NCI-H187 (cell line): ENCODE measurements at places on chromosomes 7 and 10.
A peak's percentile ranks its signal among the peaks of the same experiment; 100 is the strongest.

DNA sequence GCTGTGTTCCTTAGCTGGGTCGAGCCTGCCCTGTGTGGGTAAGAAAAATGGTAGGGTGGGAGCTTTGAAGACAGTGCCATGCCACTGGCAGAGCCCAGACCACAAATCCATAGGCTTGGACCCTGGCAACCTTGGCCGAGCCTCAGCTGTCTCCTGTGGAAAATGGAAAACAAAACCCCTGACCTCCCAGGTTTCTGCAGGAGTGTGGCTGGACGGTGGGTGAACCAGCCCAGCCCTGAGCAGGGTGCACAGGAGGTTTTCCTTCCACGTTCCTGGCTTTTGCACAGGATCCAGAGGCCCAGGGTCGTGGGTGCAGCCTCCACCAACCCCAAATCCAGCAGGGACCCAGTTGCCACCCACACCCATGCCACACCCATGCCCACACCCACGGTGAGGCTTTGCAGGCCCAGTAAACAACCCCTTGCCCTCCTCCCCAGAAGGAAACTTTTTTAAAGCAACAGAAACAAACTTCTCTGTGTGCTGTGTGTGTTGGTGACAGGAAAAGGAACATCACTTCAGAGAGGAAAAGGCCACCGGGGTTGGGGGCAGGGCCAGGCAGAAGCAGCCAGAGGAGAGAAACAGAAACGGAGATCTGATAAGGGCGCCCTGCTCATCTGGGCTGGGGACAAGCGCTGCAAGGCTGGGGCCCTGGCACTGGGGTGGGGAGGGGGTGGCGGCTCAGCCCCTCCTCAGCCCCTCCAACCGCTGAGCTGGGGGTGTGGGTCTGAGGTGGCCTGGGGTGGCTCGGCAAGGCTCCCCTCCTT, 20.7 kb upstream of the ZMIZ1 start:
- no peak for DNase-seq

GRCh38 chr10:125795128-125795527, 19.5 kb upstream of the MMP21 start:
- no peak for DNase-seq

GRCh38 chr10:24091256-24091655, 117.7 kb upstream of the KIAA1217 start:
- no peak for DNase-seq

- DNase-seq: no peak
Observed at GRCh38 chr7:38351601-38352000, 78.2 kb upstream of the TARP start.

- DNase-seq: no peak
Observed at GRCh38 chr7:88095-88926, 104.1 kb upstream of the FAM20C start.

GRCh38 chr7:49481075-49481474, 292.4 kb upstream of the VWC2 start:
- DNase-seq: no peak

GRCh38 chr7:24504836-24505235, 68.4 kb upstream of the PALS2 start:
- DNase-seq: peak; percentile 87

DNA sequence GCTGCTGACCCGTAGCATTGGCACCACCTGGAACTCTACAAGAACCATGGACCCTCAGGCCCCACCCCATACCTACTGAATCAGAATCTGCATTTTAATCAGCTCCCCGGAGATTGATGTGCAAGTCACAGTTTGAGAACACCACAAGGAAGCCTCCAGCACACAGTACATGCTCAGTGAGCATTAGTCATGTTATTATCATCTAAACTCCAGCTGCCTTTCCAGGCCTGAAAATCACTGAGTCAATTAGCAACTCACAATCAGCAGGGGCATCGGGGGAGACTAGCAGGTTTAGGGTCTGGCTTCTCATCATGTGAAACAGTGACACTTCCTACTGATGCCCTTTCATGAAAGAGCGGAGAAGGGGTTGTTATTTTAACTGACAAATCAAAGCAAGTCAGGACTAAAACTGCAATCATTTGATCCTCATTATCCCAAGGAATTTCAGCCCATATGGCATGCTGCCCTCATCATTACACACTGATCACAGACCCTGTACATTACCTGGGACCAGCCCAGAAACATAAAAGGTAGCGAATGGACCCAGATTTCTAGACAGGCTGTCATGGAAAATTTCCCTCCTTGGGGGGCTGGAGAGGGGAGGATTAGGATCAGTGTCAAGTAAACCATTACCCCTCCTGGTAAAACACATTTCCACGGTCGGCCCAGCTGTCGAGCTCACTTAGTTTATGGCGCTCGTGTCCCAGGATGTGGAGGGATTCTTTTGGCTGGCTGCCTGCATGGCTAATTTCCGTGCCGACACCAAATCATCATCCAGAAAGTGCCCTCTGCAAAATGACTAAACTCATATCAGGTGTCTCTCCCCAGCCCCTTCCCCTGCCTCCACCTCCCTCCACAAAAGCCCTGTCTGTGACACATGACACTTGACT, 122.8 kb downstream of the PRLHR start:
- no peak for DNase-seq

DNA sequence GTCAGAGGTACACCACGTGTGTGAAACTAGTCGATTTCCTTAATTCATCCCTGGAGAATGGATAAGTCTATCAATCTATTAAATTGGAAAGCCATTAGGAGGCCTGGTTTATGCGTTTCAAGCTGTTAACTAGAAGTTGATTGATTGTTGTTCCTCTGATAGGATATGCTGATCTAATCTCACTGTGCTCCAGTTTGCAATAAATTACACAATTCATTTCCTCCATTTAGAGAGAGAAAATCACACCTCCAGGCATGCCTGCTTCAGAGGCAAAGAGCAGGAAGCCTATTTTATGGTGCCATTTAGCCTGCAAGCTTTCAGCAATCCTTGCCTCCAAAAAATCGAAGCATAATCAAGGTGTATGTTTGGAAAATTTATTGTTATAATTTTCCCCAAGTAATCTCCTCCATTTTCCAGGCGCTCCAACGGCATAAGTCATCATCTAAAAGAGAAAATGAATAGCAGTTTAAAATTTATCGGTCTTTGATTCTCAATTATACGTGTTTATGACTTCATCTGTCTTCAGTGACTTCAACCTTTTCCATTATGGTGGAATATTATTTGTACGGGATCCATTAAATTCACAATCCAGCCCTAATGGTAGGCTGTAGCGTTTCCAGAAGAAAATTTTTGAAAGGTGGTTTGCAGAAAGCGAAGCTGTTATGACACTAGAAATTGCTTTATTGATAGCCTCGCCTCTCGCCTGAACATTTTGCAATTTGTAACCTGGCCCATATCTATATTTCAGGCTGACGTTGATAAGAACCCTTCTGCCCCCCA, 42.9 kb upstream of the HMX3 start:
- no peak for DNase-seq

DNA sequence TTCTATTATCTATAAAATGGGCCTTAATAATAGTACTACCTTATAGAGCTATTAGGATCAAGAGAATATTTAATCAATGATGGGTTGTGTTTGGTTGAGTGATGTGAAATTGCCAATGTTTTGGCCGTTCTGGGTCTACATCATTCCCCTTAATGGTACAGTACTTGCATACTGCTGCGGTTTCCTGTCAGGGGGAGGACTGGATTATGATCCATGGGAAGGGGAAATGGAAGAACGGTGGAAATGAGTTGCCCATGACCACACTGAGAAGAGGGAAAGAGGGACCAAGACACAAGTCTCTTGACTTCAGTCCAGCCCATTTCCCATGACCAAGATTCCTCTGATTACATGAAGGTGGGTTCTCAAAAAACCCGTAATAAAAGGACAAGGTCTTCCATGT, 999 bp upstream of the MRPS24 start:
- no peak for DNase-seq
